ENCODE measurements at places on chromosomes 11 and 22.

GRCh38 chr22:27431896-27432295, 369.7 kb downstream of the MN1 start:
- no peak for DNase-seq

DNA sequence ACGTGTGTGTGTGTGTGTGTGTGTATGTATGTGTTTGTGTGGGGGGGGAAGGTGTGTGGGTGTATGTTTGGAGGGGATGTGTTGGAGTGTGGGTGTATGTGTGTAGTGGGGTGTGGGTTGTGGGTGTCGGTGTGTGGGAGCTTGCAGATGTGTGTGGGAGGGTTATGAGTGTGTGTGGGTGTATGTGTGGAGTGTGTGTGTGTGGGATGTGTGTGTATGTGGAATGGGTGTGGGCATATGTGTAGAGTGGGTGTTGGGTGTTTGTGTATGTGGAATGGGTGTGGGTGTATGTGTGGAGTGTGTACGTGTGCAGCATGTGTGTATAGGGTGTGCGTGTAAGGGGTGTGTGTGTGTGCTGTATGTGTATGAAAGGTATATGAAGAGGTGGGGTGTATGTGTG, 14.7 kb downstream of the STX3 start:
- no peak for DNase-seq

- no peak for DNase-seq
Observed at GRCh38 chr22:25051983-25052710, 99.6 kb downstream of the KIAA1671 start.

- DNase-seq = no peak
Observed at GRCh38 chr11:39668640-39669039, 1790.8 kb downstream of the LRRC4C start.

GRCh38 chr11:34426766-34427185, 12.0 kb upstream of the CAT start:
- no peak for DNase-seq

DNA sequence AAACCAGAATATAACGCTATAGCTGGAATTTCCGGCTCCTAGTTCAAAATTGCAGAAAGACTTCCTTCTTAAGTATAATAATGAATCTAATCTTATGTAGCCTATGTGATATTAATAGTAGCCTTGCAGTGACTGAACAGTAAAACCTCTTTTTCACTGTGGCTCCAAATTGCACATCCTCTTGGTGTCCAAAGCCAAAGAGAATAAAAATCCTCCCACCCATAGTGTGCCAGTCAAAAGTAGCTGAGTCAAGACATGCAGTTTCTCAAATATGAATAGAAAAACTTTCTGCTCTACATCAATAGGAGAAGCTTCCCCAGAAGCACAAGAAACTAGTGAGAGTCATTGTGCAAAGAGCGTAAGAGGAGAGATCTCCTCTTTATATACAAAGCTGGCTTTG, 76.0 kb upstream of the PICALM start:
- DNase-seq = no peak

- no peak for DNase-seq
Observed at GRCh38 chr11:6233984-6234386, 451 bp downstream of the FHIP1B start.

GRCh38 chr22:50314455-50315288, 7.2 kb upstream of the PLXNB2 start:
- peak; percentile 71 for DNase-seq

GRCh38 chr22:35479985-35480550, 60.6 kb upstream of the RASD2 start:
- no peak for DNase-seq

DNA sequence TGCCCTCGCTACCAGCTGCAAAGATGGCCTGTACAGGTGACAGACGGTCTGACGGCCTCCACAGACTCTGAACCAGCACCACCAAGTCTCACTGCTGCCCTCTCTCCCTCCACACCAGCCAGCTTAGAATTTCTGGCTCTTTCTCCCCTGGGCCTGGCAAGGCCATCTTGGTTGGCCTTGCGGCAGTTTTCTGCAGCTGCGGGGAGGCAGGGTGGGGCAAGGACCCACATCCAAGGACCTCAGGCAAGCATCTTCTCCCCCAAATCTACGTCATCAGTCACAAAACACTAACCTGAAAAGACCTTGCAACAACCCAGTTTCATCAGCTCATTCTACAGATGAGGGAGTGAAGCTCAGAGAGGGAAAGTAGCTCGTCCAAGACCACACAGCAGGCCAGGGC, 11.7 kb upstream of the POLDIP3 start:
- no peak for DNase-seq

- no peak for DNase-seq
Observed at GRCh38 chr11:125871391-125872137, 15.9 kb upstream of the HYLS1 start.

DNA sequence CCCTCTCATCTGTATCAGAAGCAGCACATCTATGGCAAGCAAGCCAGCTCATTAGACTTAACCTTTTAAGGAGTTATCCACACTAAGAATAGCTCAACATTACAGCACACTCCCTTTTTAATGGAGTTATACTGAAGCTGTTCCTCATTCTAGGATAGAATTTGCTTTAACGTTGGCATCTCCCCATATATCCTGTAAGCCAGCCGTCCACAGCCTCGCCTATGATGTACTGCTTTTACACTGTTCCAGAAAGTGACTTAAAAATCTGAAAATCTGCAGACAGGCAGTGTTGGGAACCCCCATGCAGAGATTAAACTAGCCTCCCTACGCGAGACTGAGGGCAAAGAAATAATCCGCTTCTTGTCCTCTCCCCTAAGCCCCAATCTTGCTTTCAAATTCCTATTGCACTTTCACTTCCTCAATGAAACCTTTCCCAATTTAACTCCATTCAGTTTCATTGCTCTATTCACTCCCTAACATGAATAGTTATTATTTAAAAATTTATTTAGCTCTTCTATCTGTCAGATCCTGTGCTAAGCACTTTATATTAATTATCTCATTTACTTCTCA, 225.0 kb downstream of the BLID start:
- DNase-seq = no peak
